ENCODE measurements at places on chromosomes 4 and X.
A peak's percentile ranks its signal among the peaks of the same experiment; 100 is the strongest.

GRCh38 chr4:128279624-128280225, 7.9 kb downstream of the PGRMC2 start:
- DNase-seq, result no peak
- H3K36me3 ChIP-seq, result no peaks in the 10 kb centered on the region
- H3K4me3 ChIP-seq, result no peak overlapping the region
- H3K27ac ChIP-seq, result no peak overlapping the region

DNA sequence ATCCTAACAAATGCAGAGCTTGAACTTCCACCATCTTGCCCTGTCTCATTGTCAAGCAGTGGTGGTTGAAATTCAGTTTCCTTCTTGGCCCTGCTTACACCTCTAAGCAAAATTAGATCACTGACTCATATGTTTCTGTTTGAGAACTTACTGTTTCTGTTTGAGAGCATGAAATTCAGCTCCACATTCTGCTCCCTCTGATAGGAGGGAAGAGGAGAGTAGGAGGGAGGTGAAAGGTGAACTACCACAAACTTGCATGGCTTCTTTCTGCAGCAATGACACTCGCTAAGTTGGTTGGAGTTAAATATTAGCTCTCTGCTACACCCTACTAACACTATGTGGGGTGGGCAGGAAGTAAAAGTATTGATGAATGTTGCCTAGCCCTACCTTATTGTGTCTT, 117.8 kb upstream of the EDA2R start:
- H3K36me3 ChIP-seq, result no peaks in the 10 kb centered on the region
- H3K4me1 ChIP-seq, result no peaks in the 10 kb centered on the region
- no peak for DNase-seq
- no peaks in the 10 kb centered on the region for H3K27me3 ChIP-seq

DNA sequence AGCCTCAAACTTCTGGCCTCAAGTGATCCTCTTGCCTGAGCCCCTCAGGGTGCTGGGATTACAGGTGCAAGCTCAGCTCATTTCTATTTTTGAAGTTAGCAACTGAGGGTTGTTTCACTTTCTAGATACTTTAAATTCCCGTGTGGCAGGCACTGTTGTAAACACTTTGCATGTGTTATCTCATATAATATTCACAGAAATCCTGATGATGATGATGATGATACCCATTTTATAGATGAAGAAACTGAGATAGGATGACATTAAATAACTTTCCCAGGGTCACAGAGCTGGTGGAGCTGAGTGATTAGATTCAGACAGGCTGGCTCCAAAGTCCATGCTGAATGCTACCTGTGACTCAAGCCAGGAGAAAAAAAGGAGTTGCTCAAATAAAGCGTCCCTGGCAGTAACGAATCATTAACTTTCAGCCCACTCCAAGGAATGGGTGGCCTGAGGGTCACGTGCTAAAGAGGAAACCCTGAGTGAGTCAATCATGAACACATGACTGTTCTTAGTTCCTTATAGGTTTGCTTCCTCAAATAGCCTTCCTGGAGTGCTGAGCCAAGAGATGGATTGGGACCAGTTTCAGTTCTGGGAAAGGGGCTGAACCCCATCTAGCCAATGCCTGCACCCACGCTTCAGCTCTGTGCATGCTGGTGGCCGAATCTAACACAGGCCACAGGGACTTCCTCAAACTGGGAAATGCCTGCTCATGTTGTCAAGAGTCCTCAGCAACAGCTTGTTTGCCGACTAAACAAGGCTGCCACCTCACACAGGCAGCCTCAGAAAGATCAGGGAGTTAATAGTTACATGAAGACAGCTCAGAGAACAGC, 52.8 kb downstream of the RBM47 start:
- H3K4me3 ChIP-seq, result no peak overlapping the region
- H3K27ac ChIP-seq, result no peak overlapping the region
- no peak for DNase-seq
- no peaks in the 10 kb centered on the region for H3K4me1 ChIP-seq
- H3K36me3 ChIP-seq, result no peaks in the 10 kb centered on the region

GRCh38 chr4:140252742-140253555, 99.0 kb upstream of the MAML3 start:
- peak overlapping the region; percentile 79 for H3K27ac ChIP-seq
- peak overlapping the region; percentile 59 for H3K4me3 ChIP-seq
- no peaks in the 10 kb centered on the region for H3K36me3 ChIP-seq
- peaks cover 8% of the 10 kb centered on the region for H3K27me3 ChIP-seq
- DNase-seq, result peak; percentile 92

DNA sequence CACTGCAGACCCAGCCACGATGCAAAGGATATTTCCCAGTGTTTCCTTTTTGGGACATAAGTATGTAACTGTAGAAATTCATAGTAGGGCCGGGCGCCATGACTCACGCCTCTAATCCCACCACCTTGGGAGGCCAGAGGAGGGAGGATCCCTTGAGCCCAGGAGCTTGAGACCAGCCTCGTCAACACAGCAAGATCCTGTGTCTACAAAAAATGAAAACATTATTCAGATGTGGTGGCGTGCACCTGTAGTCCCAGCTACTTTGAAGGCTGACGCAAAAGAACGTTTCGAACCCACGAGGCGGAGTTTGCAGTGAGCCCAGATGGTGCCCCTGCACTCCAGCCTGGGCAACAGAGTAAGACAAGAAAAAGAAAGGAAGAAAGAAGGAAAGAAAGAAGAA, 49.2 kb downstream of the CRLF2 start:
- H3K4me1 ChIP-seq, result no peaks in the 10 kb centered on the region
- DNase-seq, result no peak
- H3K27me3 ChIP-seq, result peaks cover 12% of the 10 kb centered on the region
- H3K36me3 ChIP-seq, result peaks cover 9% of the 10 kb centered on the region
- no peak overlapping the region for H3K4me3 ChIP-seq

GRCh38 chrX:17617806-17618205, 119.5 kb upstream of the SCML1 start:
- H3K27me3 ChIP-seq, result peaks cover 2% of the 10 kb centered on the region
- H3K27ac ChIP-seq, result no peak overlapping the region

GRCh38 chrX:72330131-72330530, 24.4 kb upstream of the CITED1 start:
- no peak overlapping the region for H3K4me3 ChIP-seq
- H3K27me3 ChIP-seq, result no peaks in the 10 kb centered on the region
- no peak overlapping the region for H3K27ac ChIP-seq
- peaks cover 5% of the 10 kb centered on the region for H3K36me3 ChIP-seq
- DNase-seq, result no peak

DNA sequence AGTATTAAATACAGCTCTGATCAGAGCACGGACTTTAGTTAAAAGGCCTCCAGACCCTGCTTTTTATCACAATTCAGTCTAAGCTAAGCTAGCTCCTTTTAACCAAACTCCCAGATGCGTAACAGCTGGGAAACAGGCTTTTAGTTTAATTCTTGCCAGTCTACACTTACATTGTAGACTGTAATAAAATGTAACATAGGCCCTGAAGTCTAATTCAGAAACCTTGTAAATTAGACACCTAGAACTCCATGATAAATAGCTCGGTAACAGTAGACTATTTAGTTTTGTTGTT, 20.1 kb downstream of the FBXO8 start:
- DNase-seq, result no peak
- H3K27ac ChIP-seq, result no peak overlapping the region
- H3K36me3 ChIP-seq, result no peaks in the 10 kb centered on the region
- peaks cover 3% of the 10 kb centered on the region for H3K27me3 ChIP-seq
- H3K4me1 ChIP-seq, result peaks cover 27% of the 10 kb centered on the region
- no peak overlapping the region for H3K4me3 ChIP-seq

DNA sequence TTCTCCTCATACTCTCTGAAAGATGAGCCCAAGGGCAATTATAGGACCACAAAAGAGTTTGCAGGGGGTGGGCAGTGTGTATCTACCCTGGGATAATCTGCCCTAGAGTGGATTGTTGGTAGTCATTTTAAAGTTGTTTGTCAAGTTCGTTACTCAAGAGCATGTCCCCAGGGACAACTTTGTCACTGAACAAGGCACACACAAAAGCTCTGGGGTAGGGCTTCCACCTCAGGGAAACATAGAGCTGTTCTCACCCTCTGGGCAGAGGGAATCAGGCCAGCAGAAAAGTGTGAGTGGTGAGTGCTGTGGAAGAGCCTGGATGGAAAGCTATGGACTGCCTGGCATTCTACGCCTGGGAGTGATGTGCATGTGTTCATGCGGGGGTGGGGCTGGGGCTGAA, 23.3 kb upstream of the LEF1 start:
- no peak overlapping the region for H3K4me3 ChIP-seq
- no peak overlapping the region for H3K27ac ChIP-seq
- DNase-seq, result no peak
- H3K27me3 ChIP-seq, result no peaks in the 10 kb centered on the region

DNA sequence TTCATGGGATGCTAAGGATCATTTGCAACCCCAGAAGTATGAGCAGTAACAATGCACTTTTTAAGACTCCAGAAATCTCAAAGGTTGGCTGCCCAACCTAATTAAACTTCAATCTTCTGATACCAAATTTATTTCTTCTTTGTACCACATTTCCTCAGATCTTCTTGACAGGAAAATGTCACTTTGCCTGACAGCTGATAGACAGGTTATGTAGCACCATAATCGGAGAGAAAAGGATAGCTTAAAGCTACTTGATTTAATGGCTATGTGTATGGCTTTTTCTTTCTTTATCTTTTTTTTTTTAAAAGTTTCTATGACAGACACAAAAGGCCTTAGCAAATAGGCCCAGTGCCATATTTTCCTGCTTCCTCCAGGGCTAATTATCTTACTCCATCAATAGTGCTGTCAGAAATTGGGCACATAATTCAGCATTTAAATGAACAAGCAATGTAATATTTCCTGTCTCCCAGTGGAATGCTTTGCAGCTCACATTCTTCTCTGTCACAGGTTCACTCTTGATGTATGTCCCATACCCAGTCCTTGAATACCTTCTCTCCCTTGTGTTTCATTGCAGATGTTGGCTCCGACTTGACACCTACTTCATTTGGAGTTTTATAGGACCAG, 795.7 kb downstream of the ADGRL3 start:
- peaks cover 34% of the 10 kb centered on the region for H3K4me1 ChIP-seq
- peaks cover 8% of the 10 kb centered on the region for H3K27me3 ChIP-seq
- no peak for DNase-seq
- peak overlapping the region; percentile 6 for H3K27ac ChIP-seq
- H3K4me3 ChIP-seq, result no peak overlapping the region

GRCh38 chrX:23782455-23782854, 518 bp upstream of the SAT1 start:
- H3K4me3 ChIP-seq, result peak overlapping the region; percentile 90
- no peaks in the 10 kb centered on the region for H3K27me3 ChIP-seq
- no peak for DNase-seq
- H3K27ac ChIP-seq, result no peak overlapping the region
- H3K36me3 ChIP-seq, result no peaks in the 10 kb centered on the region

- H3K27ac ChIP-seq, result no peak overlapping the region
- no peak overlapping the region for H3K4me3 ChIP-seq
- H3K4me1 ChIP-seq, result no peaks in the 10 kb centered on the region
- DNase-seq, result no peak
- H3K36me3 ChIP-seq, result peaks cover 3% of the 10 kb centered on the region
Observed at GRCh38 chr4:117421706-117422105, 336.3 kb upstream of the TRAM1L1 start.

- H3K4me3 ChIP-seq, result no peak overlapping the region
- H3K27ac ChIP-seq, result no peak overlapping the region
- H3K4me1 ChIP-seq, result no peaks in the 10 kb centered on the region
- no peak for DNase-seq
Observed at GRCh38 chr4:52234561-52235440, 183.7 kb downstream of the SPATA18 start.

DNA sequence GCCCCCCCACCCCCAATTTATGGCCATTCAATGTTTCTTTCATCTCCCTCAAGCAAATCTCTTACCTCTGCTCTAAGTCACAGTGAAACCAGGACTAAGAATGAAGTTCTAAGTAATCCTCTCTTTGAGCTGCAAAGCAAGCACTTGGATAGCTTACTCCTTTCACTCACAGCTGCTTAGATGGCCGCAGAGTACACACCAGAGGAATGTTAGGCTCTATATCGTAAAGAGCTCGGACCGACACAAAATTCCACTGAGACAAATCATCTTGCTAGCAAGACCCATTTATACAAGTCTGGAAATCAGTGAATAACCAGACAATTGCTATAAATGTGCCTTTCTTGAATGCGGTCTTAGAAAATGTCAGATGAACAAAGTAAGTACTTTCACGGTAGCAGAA, 135.0 kb downstream of the IDS start:
- H3K4me1 ChIP-seq, result no peaks in the 10 kb centered on the region
- no peaks in the 10 kb centered on the region for H3K36me3 ChIP-seq
- H3K27ac ChIP-seq, result no peak overlapping the region
- DNase-seq, result no peak
- no peaks in the 10 kb centered on the region for H3K27me3 ChIP-seq
- no peak overlapping the region for H3K4me3 ChIP-seq

DNA sequence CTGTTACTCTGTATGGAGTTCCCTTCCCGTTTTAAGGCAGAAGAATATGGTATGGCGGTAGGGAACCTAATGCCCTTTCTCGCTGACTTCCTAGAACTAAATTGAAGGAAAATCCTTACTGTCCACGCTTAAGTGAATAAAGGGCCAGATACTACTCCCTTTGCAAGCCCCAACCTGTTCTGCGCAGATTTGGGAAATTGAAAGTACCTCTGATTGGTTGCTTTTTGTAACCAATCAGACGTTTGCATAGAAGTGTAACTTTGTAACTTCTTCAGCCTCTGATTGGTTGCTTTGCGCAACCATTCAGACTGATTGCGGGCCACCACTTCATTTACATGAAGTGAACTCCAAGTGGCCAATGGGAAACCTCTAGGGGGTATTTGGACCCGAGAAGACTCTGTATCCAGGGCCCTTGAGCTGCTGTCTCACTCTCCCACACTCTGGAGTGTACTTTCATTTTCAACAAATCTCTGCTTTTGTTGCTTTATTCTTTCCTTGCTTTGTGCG, 1.2 kb upstream of the TMEM33 start:
- H3K27me3 ChIP-seq, result peaks cover 8% of the 10 kb centered on the region
- peaks cover 6% of the 10 kb centered on the region for H3K36me3 ChIP-seq
- no peak overlapping the region for H3K27ac ChIP-seq

GRCh38 chr4:156771171-156771837, 200.3 kb downstream of the PDGFC start:
- no peak overlapping the region for H3K27ac ChIP-seq
- no peaks in the 10 kb centered on the region for H3K36me3 ChIP-seq

DNA sequence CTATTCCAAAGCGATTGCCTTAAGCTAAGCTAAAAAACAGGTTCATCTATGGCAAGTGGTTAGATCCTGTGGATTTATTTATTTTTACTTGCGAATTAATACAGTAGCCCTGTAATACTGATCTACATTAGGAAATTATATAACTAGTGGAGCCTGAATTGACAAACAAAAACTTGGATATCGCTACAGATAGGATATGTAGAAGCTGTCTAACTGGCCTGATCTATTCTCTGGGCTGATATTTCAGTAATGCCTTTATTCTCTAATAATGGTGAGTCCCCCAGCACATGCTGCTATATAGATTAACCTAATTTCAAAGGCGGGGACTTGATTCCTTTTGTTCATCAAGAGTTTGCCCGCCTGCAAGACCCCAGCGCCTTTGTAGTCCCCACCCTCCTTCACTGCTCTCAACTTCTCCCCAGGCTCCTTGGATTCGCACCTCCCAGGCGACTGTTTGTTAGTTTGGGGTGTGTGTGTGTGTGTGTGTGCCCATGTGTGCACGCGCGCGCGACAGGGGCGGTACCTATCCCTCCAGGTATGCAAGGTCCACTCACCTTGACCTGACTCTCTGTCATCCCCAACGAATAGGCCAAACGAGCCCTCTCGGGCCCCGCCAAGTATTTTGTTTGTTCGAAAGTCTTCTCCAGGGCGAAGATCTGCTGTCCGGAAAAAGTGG, 3.8 kb downstream of the NKX6-1 start:
- H3K27ac ChIP-seq, result peak overlapping the region; percentile 7
- H3K27me3 ChIP-seq, result peaks cover 44% of the 10 kb centered on the region
- no peaks in the 10 kb centered on the region for H3K36me3 ChIP-seq
- peak overlapping the region; percentile 50 for H3K4me3 ChIP-seq
- no peak for DNase-seq

GRCh38 chr4:80385397-80386280, 50.1 kb downstream of the CFAP299 start:
- H3K27me3 ChIP-seq, result peaks cover 3% of the 10 kb centered on the region
- no peak for DNase-seq
- H3K36me3 ChIP-seq, result no peaks in the 10 kb centered on the region
- no peak overlapping the region for H3K27ac ChIP-seq
- no peaks in the 10 kb centered on the region for H3K4me1 ChIP-seq
